ENCODE measurements at places on chromosomes 6 and 20.

GRCh38 chr6:23696992-23697391 is 429.0 kb upstream of the NRSN1 start:
- DNase-seq = no peak

DNA sequence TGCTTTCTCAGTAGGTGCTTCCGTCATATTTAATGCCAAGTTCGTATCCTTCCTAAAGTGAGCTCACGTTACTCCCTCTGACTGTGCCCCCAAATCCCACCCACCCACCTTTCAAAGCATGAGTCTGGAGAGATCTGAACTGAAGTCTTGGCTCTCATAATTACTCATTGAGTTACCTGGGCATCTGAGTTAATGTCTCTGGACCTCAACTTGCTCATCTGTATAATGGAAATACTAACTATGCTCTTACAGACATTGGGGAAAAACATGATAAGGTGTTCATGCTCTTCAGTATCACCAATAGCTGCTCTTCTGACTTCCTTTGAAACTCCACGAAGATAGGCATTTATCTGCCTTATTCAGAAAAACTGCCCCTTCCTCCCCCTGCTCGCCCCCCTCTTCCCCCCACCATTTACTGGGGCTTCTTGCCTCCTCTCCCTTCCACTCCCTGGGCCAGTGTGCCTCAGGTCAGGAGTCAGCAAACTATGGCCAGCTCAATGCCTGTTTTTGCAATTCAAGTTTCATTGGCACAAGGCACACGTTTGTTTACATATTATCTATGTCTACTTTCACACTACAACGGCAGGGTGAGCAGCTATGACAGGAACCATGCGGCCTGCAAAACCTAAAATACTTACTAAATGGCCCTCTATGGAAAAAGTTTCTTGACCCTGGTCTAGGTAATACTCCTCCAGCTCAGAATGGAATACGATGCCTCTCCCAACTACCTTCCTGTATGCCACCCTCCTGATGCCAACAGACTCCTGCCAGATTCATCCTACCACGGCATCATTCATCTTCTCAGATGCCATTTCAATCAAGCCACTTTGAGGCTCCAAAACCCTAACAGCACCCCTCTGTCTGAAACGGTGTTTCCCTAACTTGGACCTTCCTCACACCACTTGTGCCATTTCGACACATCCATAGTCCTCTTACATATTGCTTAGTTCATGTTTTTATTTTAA is 138.7 kb downstream of the ZMYND8 start:
- DNase-seq = no peak

- peak; percentile 65 for DNase-seq
Observed at GRCh38 chr20:62065674-62066338, at the start of gene TAF4. Gene TAF4 (minus strand): TSS chr20:62065881. CDS start chr20:62065810, 71 bp downstream.

- DNase-seq = no peak
Observed at GRCh38 chr6:126773112-126773805, 345.2 kb upstream of the RSPO3 start.

DNA sequence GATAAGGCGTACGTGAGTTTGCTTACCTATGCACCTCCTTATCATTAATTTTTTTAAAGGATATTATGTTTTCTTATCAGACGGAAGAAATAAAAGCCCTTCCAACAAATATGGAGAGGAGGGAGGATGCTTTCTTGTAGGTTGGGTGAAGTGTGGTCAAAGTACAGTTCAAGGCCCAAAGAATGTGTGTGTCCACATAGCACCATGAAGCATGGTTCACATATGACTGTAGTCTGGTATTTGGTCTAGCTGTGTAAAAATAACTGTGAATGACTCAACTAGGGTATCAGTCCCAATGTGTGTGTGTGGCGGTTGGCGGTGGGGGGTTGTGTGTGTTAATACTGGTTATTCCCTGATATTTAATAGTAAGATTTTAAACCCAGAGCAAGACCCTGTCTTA is 212.7 kb downstream of the TMEM242 start:
- DNase-seq = no peak

DNA sequence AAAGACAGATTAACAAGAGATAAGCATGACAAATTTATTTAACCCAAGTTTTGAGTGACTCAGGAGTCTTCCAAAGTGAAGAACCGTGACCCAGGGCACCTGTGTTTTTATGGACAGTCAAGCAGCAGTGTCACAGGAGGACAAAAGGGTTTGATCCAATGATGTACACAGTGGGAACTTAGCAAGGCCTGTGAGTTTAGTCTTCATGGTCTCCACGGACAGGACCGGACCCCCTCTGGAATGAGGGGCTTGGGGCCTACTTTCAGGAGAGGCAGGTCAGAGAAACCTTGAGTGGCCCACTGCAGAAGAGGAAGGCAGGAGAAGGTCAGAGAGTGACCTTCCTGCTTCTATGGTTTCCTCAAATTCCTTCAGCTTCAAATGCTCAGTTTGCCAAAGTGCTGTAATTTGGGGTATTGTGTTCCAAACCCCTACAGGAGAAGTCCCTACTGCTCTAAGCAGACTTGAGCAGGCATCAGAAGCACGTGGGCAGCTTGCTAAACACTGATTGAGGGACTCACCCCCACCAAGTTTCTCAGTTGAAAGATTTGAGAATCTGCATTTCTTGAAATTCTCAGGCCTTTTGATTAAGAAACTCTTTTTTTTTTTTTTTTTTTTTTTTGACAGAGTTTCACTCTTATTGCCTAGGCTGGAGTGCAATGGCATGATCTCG is 26.4 kb upstream of the ZMYND8 start:
- no peak for DNase-seq

DNA sequence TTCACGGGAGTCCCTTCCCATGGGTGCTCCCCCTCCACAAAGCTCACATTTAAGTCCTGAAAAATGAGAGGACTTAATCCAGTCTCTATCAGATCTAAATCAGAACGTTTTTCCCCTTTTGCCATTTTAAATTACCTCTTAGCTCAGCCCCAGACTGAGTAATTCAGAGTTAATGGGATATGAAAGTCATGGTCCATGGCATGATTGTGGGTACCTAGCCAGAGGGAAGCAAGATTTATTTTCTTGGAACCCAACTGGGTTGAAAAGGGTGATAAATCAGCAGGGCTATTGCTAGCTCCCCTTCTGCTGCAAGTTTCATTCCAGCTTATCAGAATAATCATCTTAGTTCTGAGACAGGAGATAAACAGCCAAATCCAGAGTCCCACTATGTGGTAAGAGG is 320.2 kb upstream of the CHD6 start:
- DNase-seq = no peak

Measured in activated CD4-positive, alpha-beta T cell treated with anti-CD3 and anti-CD28 coated beads for 24 hours (primary cell).